ENCODE measurements at places on chromosomes 7 and 10. TPM values are rescaled to one million over a fixed set of nuclear protein-coding genes. Genes with fewer than 3 reads are reported as not detected.

Gene UCMA
- total RNA-seq: not detected

Gene SMKR1
- total RNA-seq: not detected

Gene CNPY1
- total RNA-seq: not detected

Gene IL6
- total RNA-seq: not detected

Gene CHST3
- total RNA-seq: 17.1 TPM

Gene UCN3
- total RNA-seq: not detected

Gene FXYD4
- not detected for total RNA-seq

Gene KCND2
- total RNA-seq: not detected

Gene CASP7
- 12.4 TPM for total RNA-seq

Gene ADRB1
- 0.76 TPM for total RNA-seq

Gene SFXN4
- total RNA-seq: 31.4 TPM

Gene BMPER
- total RNA-seq: 0.11 TPM

Gene PRF1
- total RNA-seq: not detected

Gene AGR2
- 2.2 TPM for total RNA-seq

Gene SFTPD
- total RNA-seq: not detected

Gene TMEM254
- total RNA-seq: 31.2 TPM

Gene NYAP1
- 4.8 TPM for total RNA-seq

Gene EEPD1
- total RNA-seq: 1.2 TPM

Gene AOC1
- not detected for total RNA-seq

Gene TMEM270
- total RNA-seq: not detected

Gene SFRP5
- total RNA-seq: not detected

Gene CDHR1
- total RNA-seq: 3.0 TPM

Gene HKDC1
- total RNA-seq: 0.08 TPM

All from hair follicular keratinocyte (primary cell).